ENCODE measurements at places on chromosomes 13 and 19.

GRCh38 chr19:48644839-48645619 lies 958 bp downstream of the CA11 start:
- DNase-seq, result peak; percentile 79

DNA sequence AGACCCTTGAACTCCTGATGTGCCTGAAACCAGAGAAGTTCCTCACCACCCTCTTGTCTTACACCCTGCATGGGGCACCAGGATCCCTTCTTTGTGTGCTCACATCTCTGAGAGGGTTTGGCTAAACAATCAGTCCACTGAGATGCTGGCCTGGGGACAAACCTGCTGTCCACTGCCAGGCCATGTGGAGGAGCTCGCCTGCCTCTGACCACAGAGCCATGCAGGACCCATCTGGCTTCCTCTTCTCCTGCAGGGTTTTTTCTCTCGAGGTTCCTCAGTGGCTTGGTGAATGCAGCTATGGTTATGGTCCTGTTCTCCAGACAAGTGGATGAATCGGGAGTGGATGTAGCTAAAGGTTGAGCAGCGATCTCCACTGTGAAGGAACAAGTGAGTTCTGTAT lies 49.1 kb upstream of the MEDAG start:
- DNase-seq, result no peak

DNA sequence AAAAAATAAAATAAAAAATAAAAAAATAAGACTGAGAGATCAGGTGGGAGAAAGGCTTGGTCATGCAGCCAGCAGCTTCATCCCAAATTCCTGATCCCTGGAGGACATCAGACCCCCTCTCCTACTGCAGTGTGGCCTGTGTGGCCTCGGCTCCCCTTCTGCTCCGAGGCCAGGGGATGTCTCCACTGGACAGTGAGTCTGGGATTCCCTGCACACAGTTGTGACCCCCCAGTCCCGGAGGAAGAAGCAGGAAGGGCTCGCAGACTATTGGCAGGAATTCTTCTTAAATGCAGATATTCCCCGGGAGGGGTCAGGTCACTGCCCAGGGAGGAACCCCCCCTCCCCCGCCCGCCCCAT lies 41.9 kb downstream of the ZNF627 start:
- no peak for DNase-seq

DNA sequence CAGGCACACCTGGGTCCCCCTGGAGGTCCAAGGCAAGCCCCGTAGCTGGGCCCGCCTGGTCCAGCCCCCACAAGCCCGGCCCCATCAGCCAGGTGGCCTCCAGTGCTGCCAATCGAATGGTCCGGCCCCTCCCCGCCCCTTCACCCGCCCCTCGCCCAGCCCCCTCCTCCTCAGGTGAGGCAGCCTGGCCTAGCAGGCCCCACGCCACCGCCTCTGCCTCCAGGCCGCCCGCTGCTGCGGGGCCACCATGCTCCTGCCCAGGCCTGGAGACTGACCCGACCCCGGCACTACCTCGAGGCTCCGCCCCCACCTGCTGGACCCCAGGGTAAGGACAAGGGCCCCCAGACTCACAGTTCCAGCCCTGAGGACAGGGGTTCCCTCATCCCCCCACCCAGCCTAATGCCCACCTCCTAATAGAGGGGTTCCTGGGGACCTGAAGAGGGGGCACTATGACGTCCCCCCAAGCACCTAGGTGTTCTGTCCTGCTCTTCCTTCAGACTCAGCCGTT lies at the start of gene HPN:
TSS of gene HPN (plus strand) at position 174 of the 508 bp plus-strand sequence. CDS start 786 bp downstream, outside the sequence.
- DNase-seq, result no peak

- DNase-seq, result no peak
Observed at GRCh38 chr13:46621133-46621532, 68.2 kb downstream of the LRCH1 start.

- no peak for DNase-seq
Observed at GRCh38 chr13:109087916-109088623, 458.7 kb downstream of the MYO16 start.

GRCh38 chr13:77846173-77846572 lies 72.5 kb downstream of the EDNRB start:
- no peak for DNase-seq

DNA sequence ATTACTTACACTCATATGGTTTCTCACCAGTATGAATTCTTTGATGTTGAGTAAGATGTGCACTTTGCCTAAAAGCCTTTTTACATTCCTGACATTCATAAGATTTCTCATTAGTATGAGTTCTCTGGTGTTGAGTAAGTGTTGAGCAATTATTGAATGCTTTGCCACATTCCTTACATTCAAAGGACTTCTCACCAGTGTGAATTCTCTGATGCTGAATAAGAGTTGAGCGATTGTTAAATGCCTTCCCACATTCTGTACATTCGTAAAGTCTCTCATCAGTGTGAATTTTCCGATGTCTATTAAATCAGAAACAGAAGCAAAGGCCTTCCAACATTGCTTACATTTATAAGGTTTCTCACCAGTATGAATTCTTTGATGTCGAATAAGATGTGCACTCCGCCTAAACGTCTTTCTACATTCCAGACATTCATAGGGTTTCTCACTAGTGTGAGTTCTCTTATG lies 14.2 kb upstream of the ZFP30 start:
- no peak for DNase-seq

GRCh38 chr13:110137680-110138009 lies 169.3 kb downstream of the COL4A1 start:
- DNase-seq, result peak; percentile 48

DNA sequence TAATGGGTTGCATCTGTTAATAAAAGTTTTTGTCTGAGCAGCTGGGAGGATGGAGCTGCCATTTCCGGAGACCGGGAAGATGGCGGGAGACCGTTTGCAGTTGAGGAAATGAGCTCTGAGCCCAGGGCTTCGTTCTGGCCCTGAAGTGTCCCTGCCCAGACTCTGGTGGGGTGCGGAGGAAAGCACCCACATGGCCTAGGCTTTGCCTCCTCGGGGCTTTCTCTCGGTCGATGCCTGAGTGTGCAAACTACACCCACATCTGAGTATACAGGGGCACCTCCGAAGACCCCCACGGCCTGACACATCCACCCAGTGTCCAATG lies 15.6 kb upstream of the NANOS3 start:
- no peak for DNase-seq

DNA sequence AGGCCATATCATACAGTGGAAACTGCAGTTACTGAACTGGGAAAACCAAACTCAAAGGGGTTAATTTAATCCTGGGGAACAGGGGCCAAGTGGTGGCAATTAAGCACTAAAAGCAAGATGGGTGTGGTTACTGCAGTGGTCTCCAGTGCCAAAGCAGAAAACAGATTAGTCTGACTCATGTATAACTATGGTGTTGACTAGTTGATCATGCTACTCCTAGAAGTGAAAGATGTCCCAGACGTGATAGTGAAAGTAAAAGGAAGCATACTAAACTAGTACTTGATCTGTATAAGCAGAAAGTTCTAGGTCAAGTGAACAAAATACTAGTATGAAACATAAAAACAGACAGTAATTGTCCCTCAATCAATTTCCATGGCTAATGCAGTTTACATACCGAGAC lies 360.0 kb upstream of the SLITRK5 start:
- no peak for DNase-seq

DNA sequence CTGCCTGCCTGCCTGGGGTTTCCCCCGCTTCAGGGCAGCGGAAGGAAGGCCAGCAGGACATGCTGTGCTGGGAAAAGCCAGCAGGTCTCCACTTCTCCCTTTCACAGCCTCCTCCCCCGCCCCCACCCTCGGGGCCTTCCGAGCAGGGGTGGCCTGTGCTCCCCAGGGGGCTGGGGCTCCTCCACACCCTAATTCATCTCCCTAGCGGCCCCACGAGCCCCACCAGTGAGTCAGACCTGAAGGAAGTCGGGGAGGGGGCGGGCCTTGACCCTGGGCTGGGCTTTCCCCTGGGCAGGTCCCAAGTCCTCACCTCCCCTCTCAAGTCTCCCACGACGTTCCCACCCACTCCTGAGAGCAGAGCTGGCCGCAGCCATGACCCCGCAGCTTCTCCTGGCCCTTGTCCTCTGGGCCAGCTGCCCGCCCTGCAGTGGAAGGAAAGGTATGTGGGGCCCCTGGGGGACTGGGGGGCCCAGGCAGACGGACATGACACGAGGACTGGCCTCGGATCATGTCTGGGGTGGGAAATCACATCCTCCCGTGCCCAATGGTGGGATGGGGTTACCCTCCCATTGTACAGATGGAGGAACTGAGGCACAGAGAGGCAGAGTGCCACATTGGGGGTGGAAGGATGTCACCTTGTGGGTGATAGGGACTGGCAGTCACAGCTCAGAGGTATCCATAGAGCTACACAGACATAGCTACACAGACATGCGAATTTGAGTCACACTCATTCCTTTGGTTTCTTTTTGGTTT lies at the start of gene EBI3:
TSS of gene EBI3 (plus strand) at position 345 of the 753 bp plus-strand sequence. CDS start at position 373, 28 bp downstream.
- peak; percentile 88 for DNase-seq

DNA sequence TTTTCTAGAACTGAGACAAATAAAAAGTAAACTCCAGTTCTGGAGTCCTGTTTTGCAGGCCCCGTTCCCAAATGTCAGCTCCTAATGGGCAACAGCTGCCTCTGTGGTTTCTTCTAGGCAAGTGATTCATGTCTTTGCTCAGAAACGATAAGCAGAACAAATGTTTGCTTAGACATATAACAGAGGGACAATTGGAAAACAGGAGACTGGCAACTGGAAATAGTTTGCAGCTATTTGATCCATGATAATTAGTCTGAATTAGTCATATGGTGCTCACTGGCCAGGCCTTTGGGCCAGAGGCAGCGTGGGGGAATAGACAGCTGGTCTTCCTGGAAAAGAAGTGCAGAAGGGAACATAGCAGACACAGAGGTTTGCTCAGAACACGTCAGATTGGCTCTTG lies 29.2 kb upstream of the TSHZ3 start:
- DNase-seq, result no peak

GRCh38 chr13:25295228-25295627 lies 6.2 kb upstream of the NUP58 start:
- DNase-seq, result no peak

DNA sequence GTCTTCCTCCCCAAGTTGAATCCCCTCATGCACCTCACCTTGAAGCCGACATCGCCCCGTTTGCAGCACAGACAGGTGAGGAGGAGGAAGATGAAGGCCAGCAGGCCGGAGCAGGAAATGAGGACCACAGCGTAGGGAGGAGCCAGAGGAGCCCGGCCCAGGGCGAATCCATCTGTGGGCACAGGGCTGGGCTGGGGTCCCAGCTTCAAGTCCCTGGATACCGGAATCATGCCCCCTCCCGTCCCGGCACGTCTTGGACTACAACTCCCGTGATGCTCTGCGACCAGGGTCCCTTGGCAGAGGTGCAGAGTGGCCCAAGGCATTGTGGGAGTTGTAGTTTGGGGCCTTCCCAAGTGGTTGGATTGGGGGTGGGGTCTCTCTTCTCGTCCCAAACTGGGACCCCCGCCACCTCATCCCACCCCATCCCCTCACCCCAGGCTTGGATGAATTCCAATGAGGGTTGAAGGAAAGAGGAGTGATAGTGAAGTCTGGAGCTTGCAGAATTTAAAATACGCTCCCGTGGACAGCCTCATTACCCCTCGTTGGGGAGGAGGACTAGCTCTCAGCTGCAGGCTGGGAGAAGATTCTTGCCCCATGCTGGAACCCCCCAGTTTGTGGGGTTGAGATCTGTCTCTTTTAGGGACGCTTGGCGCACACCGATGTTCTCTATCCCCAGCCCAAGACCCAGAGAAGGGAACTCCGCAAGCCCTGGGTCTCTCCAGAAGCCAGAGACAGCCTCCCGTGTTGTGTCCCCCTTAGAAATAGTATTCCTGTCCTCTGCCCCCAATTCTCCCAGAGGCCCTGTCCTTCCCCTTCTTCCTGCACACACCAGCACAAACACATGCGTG lies 990 bp downstream of the LMTK3 start:
- peak; percentile 69 for DNase-seq

- DNase-seq, result no peak
Observed at GRCh38 chr19:34126966-34127365, 45.3 kb upstream of the LSM14A start.

- no peak for DNase-seq
Observed at GRCh38 chr19:335072-335471, 9.5 kb downstream of the MIER2 start.

DNA sequence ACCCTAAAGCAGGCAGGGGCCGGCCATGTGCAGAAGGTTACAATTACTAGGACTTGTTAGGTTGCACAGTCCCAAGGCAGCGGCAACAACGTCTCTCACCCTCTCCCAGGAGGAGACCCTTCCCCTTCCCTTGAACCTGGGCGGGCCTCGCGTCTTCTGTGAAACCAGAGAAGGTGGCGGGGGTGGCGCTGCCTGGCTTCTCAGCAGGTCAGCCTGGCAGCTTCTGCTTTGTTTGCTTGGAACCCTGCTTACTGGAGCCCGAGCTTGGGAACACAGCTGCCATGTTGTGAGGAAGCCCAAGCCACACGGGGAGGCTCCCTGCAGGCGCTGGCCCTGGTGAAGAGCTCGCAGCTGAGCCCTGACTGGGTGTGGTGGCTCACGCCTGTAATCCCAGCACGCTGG lies 15.5 kb downstream of the MKNK2 start:
- DNase-seq, result no peak

- no peak for DNase-seq
Observed at GRCh38 chr19:57611113-57611512, 2.9 kb upstream of the ZNF134 start.

DNA sequence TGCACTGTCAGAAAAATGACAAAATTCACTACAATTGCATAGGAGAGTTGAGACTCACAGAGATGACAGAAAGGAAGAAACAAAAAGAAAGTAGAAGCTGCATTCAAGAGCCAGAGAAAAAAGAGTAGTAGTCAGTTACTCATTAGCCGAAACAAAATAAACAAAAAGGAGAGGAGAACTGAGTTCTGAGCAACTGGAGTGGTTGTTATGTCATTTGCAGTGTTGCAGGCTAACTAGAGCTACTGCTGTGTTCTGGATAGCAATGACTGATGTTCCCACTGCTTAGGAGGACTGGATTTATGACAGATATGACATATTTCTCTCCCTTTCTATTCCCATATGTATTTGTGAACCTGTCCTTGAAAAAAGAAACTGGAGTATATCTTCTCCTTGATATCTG lies 482.6 kb downstream of the RFC3 start:
- no peak for DNase-seq

- no peak for DNase-seq
Observed at GRCh38 chr19:30113186-30113585, 171.1 kb downstream of the URI1 start.

All from stimulated activated naive CD8-positive, alpha-beta T cell treated with anti-CD3 and anti-CD28 coated beads, Interleukin-15, amount 100 ng/mL, for 72 hours (primary cell).